Aorta (tissue), 5 donors: ENCODE measurements at places on chromosomes 16 and 17. TPM values are rescaled to one million over a fixed set of nuclear protein-coding genes. Genes with fewer than 3 reads are reported as not detected.

DNA sequence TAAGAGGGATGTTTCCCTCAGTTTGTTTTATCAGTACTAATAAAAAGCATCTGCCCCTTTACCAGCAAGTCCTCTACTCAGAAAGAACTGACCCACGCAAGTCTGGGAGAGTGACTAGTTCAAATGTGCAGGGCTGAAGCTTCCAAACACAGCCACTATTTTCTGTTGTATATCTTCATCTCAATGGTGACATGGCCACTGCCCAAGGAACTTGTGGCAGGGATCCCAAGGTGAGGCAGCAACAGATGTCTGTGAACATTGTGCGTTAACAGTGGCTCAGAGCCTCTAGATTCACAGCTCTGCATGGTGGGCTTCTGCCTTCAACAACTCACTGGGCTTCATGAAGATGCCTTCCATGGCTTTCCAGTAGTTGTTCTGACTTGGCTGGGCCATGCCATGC, 3.7 kb upstream of the BLTP2 start:
- DNase-seq: no peak
- H3K27ac ChIP-seq: no peak overlapping the region
- H3K4me1 ChIP-seq: no peaks in the 10 kb centered on the region
- H3K27me3 ChIP-seq: no peaks in the 10 kb centered on the region
- H3K36me3 ChIP-seq: no peaks in the 10 kb centered on the region

DNA sequence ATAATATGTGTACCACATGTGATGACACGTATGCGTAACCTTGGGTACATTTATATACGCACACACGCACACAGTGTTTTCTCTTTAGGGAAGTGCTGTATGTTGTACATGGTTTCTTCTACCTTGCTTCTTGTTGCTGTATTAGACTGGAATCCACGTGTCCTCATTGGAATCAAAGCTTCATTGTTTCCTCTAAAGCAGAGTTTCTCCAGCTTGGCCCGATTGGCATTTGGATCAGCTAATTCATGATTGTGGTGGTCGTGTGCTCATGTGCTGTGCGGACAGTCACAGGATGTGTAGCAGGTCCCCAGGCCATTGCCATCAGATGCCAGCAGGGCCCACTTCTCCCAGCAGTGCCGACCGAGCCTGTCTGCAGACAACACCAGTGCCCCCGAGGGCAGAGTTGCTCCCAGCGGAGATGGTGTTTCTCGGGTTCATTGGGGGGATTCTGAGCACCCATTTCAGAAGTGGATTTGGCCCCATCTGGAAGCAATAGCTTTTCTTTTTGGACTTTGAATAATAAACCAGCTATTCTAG, 148.4 kb downstream of the RPTOR start:
- H3K36me3 ChIP-seq: no peaks in the 10 kb centered on the region
- no peak overlapping the region for H3K27ac ChIP-seq
- no peaks in the 10 kb centered on the region for H3K4me1 ChIP-seq
- DNase-seq: no peak
- H3K27me3 ChIP-seq: no peaks in the 10 kb centered on the region

DNA sequence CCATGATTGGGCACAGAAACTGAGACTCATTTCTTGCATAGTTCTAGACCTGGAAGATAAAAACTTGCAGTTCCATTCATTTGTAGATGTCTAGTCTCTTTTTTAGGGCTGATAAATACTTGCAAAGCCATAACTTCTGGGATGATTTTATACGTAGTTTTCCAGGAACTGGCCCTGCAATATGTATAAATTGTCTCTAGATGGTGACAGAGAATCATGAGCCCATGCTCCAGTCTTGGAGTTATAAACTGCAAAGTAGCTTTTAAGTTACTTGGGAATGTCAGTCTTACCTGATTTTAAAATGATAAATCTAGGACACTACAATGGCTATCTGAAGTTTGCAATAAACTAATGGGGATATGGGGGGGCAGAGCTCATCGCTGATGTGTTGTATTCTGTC, 3.0 kb upstream of the ADAMTS18 start:
- H3K4me3 ChIP-seq: no peak overlapping the region
- no peaks in the 10 kb centered on the region for H3K36me3 ChIP-seq
- H3K27ac ChIP-seq: no peak overlapping the region
- DNase-seq: no peak

GRCh38 chr17:15398291-15398690, 56.9 kb upstream of the TEKT3 start:
- DNase-seq: no peak
- no peak overlapping the region for H3K4me3 ChIP-seq
- H3K27me3 ChIP-seq: no peaks in the 10 kb centered on the region
- no peaks in the 10 kb centered on the region for H3K36me3 ChIP-seq
- no peak overlapping the region for H3K27ac ChIP-seq

GRCh38 chr17:69650881-69651280, 236.4 kb downstream of the MAP2K6 start:
- no peaks in the 10 kb centered on the region for H3K4me1 ChIP-seq
- no peak overlapping the region for H3K4me3 ChIP-seq
- H3K36me3 ChIP-seq: no peaks in the 10 kb centered on the region
- no peak overlapping the region for H3K27ac ChIP-seq
- no peak for DNase-seq
- no peaks in the 10 kb centered on the region for H3K27me3 ChIP-seq

The B4GALNT2 gene
- not detected for polyA plus RNA-seq

DNA sequence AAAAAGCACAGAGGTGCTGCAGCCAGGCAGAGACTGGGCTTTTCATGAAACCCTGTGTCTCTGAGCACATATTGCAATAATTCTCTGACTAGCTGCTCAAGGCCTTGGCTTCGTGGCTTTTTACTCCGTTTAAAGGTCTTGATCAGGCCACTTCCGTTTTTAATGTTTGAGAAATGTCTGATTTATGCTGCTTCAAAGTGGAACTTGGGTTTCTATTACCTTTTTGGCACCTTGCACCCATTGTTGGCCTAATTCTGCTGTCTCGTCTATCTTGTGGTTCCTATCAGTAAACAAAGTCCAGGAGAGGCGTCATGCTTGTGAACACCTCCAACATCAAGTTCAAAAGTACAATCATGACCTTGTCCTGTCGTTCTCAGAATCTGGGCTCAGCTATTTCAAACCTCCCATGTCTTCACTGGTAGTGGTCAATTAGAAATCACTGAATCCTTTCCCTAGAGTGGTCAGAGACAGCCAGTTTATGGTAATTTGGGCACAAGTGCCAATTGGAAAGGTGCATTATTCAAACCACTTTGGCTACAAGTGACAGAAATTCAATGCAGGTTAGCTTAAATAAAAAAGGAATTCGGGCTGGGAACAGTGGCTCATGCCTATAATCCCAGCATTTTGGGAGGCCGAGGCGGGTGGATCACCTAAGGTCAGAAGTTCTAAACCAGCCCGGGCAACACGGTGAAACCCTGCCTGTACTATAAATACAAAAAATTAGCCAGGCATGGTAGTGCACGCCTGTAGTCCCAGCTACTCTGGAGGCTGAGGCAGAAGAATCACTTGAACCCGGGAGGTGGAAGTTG, 33.3 kb upstream of the METTL9 start:
- H3K36me3 ChIP-seq: no peaks in the 10 kb centered on the region
- peak; percentile 51 for DNase-seq
- H3K4me1 ChIP-seq: no peaks in the 10 kb centered on the region
- no peak overlapping the region for H3K4me3 ChIP-seq
- H3K27me3 ChIP-seq: no peaks in the 10 kb centered on the region
- no peak overlapping the region for H3K27ac ChIP-seq

The TAT gene
- polyA plus RNA-seq: not detected

The LRRC59 gene
- polyA plus RNA-seq: 44.1 TPM

The OR1F1 gene
- polyA plus RNA-seq: not detected

The CA7 gene
- not detected for polyA plus RNA-seq

DNA sequence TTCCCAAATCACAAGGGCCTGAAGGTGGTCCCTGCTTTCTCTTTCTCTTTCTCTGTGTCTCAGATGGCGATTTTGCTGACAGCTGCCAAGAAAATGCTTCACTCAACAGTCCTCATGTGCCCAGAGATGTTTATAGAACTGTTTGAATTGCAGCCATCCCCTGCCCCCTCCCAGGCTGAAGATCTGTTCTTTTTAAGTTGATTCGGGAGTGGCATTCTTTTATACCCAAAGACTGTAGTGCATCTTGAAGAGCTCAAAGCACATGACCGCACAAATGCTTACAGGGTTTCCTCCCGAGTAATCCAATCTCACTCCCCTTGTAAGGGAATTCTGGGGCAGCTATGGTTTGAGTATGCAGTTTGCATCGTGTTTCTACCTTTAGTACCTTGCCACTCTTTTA, 75.7 kb downstream of the SEC14L1 start:
- H3K27ac ChIP-seq: no peak overlapping the region
- no peaks in the 10 kb centered on the region for H3K4me1 ChIP-seq
- no peaks in the 10 kb centered on the region for H3K36me3 ChIP-seq
- H3K27me3 ChIP-seq: no peaks in the 10 kb centered on the region

The GABARAP gene
- polyA plus RNA-seq: 801 TPM

GRCh38 chr17:17476865-17477467, at the start of gene MED9:
MED9 (plus strand) TSS chr17:17477000; CDS start chr17:17477042, 42 bp downstream.
- DNase-seq: peak; percentile 95
- no peaks in the 10 kb centered on the region for H3K27me3 ChIP-seq
- H3K27ac ChIP-seq: peak within 1 kb of the TSS; percentile 3

DNA sequence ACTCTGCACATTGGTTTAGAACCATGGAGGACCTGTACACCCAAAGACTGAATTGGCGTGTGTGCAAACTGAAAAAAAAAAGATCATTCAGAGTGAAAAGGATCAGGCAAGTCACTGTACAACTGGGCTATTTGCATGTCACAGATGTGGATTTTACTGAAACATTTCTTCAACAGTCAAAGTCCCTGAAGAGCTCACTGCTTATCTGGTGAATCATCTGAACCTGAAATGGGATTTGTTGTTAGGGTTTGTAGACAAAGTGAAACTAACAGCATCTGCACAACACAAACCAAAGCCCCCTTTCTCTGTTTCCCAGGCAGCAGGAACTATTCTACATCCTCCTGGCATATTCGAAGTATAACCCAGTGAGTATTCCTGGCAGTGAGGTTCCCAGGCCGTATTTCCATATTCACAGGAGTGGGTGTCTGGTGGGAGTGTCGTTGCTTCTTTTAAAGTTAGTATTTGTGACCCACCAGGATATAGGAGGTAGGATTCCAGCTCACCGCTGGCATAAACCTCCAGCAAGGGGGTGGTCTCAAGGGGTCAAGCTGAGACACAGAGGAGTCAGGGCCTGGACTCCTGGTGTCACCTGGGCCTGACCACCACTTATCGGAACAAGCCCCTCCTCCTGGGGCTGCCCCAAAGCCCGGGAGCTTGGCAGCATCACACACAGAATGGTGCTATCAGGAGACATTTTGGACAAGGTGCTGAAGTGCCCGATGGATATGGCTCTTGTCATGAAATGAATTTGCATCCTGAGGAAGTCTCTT, 80.9 kb downstream of the GOSR1 start:
- peak; percentile 51 for DNase-seq
- no peaks in the 10 kb centered on the region for H3K27me3 ChIP-seq
- H3K4me1 ChIP-seq: no peaks in the 10 kb centered on the region
- no peaks in the 10 kb centered on the region for H3K36me3 ChIP-seq
- H3K4me3 ChIP-seq: no peak overlapping the region
- H3K27ac ChIP-seq: no peak overlapping the region

The SCIMP gene
- polyA plus RNA-seq: 0.84 TPM

The CCL8 gene
- polyA plus RNA-seq: 6.6 TPM

The OMG gene
- polyA plus RNA-seq: not detected

The ENPP7 gene
- 10.9 TPM for polyA plus RNA-seq

DNA sequence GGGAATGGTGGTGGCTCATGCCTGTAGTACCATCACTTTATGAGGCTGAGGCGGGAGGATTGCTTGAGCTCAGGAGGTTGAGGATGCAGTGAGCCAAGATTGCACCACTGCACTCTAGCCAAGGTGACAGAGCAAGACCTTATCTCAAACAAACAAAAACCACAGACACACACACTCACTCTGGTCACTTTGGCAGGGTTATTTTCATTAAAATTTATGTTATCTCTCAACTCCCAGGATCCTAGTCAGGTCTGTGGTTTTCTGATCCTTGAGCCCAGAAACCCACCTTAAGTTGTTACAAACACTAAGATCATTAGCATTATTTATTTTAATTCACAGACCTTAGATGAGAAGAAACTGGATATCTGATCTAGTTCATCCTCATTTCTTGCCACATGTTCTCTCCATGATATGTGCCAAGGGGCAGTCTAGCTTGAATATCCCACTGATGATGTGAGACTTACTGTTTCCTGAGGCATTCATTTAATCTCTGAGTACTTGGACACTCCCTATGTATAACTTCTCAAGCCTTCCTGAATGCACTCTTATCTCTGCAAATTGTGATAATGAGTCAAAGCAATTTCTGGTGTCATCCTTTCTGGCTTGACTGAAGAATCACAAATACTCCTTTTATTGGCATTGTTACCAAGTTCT, 9.6 kb downstream of the ABHD15 start:
- no peaks in the 10 kb centered on the region for H3K36me3 ChIP-seq
- DNase-seq: peak; percentile 27
- H3K4me1 ChIP-seq: no peaks in the 10 kb centered on the region
- no peaks in the 10 kb centered on the region for H3K27me3 ChIP-seq
- no peak overlapping the region for H3K27ac ChIP-seq

The PERCC1 gene
- polyA plus RNA-seq: not detected

DNA sequence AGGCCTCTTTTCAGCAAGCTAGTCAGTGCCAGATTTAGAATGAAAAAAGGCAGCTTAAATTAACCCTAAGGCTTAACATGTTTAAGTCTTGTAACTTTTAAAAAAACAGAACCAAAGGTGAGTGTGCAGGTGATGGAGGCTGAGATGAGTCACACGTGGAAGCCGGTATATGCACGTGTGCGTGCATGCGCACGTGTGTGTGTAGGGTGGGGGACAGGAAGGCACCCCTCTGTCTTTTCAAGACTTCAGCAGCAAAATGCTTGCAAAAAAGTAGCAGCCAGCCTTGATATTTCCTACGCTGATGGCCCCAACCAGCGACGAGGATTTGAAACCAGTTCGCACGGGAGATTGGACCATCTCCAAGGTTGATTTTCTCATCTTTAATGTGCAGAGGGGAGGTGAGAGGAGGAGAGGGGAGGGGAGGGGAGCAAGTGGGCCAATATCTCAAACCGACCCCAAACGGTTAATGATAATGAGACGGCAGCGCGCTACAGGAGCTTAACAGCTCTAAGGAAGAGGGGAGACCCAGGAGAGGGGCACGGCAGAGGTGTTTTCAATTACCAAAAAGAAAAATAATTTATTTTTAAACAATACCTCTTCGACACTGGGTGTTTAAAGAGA, 154.7 kb downstream of the ZNF423 start:
- no peak for DNase-seq
- H3K4me3 ChIP-seq: no peak overlapping the region
- no peaks in the 10 kb centered on the region for H3K4me1 ChIP-seq
- no peak overlapping the region for H3K27ac ChIP-seq

DNA sequence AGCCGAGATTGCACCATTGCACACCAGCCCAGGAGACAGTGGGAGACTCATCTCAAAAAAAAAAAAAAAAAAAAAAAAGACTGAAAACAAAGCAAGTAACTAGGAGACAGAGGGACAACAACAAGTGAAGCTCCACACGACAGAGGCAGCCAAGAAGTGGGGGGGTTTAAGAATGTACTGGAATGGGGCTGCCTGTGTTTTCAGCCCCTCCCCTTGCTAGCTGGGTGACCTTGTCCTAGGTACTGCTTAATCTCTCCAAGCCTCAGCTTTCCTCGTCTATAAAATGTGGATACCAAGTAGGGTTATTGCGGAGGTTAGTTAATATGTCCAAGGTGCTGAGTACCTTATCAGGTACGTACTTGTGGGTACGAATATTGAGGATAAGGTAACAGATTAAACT, 163.8 kb upstream of the CACNG5 start:
- no peak overlapping the region for H3K4me3 ChIP-seq
- H3K36me3 ChIP-seq: no peaks in the 10 kb centered on the region
- H3K4me1 ChIP-seq: no peaks in the 10 kb centered on the region
- H3K27ac ChIP-seq: no peak overlapping the region
- no peak for DNase-seq
- H3K27me3 ChIP-seq: no peaks in the 10 kb centered on the region

The VMO1 gene
- polyA plus RNA-seq: 15.5 TPM

The NACA2 gene
- not detected for polyA plus RNA-seq
